Hematopoietic multipotent progenitor cell treated with erythropoietin and hydrocortisone succinate and interleukin-3 and kit ligand, for 17 days (in vitro differentiated cells): ENCODE measurements at places on chromosomes 3 and 15.

DNA sequence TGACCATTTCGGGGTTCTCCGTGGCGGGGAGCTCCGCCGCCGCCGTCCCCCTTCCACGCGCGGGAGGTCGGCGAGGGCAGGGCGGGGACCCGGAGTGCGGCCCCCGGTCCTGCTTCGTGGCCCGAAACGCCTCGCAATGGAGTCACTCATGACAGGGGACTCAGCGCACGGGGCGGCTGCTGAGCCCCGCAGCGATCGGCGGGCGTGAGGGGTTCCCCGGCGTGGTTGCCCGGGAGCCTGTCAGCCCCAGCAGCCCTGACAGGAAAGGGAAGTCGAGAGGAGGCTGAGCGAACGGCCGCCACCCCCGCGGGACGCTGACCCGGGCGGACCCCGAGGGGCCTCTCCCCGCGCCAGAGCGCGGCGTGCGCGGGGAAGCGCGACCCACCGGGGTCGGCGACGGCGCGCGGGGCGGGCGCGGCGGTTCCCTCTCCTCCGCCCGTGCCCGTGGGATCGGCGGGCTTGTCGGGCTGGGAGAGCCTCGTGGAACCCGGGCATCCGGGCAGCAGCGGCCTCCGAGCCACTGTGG is 564 bp upstream of the PIGZ start:
- DNase-seq: peak; percentile 7

DNA sequence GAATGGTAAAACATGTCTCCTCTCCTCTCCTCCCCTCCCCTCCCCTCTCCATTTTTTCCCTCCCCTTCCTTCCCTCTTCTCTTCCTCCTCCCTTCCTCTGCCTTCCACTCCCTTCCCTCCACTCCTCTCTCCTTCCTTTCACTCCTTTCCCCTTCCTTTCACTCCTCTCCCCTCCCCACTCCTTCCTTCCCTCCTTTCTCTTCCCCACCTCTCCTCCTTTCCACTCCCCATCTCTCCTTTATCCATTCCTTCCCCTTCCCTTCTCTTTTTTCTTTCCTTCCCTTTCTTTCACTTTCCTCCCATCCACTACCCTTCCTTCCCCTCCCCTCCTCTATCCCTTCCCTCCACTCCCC is 621.9 kb downstream of the AGBL1 start:
- DNase-seq: no peak

- DNase-seq: no peak
These were observed 484 bp upstream of the C3orf52 start for GRCh38 chr3:112085735-112086075.

DNA sequence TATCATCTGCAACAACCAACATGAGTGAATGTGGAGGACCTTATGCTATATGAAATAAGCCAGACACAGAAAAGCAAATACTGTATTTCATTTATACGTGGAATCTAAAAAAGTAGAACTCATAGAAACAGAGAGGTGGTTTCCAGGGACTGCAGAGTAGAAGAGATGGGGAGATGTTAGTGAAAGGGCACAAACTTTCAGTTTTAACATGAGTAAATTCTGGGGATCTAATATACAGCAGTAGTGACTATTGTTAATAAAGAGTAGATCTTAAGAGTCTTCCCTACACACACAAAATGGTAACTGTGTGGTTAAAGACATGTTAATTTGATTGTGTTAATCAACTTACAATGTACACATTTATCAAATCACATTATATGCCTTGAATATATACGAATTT is 20.9 kb upstream of the MELTF start:
- no peak for DNase-seq

- DNase-seq: no peak
These were observed 282.3 kb downstream of the SLC9A9 start for GRCh38 chr3:143565951-143566350.

DNA sequence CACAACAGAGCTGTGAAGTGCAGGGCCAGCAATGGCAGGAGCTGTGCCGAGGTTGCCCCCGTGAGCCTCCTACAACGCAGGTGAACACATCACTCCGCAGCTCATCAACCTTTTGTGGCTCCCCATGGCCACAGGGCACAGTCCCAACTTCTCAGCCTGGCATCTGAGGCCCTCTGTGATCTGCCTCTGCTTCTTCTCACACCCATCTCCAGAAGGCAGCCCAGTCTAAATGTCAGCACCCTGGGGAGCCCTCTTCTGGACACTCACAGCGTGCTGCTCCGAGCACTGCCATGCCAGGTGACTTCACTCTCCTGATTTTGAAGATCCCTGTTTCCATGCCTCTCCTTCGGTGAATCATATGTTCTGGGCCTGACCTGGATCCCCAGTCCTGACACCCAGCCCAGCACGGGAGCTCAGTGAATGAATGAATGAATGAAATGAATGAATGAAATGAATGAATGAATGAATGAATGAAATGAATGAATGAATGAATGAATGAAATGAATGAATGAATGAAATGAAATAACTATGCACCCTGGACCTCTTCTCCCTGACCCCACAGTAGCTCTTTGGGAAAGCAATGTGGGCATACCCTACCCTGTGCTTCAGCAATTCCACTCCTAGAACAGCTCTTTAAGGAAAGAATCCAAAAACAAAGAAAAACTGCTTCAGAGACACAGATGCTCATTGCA is 17.9 kb upstream of the SKIC8 start:
- peak; percentile 60 for DNase-seq

GRCh38 chr3:46416811-46417510 is 9.9 kb downstream of the CCRL2 start:
- DNase-seq: no peak

- DNase-seq: no peak
These were observed 515 bp downstream of the EPHA6 start for GRCh38 chr3:96814651-96815567.

GRCh38 chr3:42351207-42351606 is 59.2 kb downstream of the LYZL4 start:
- no peak for DNase-seq

GRCh38 chr3:22569570-22569969 is 633.6 kb upstream of the UBE2E2 start:
- DNase-seq: no peak

GRCh38 chr3:72095521-72095920 is 310.6 kb upstream of the PROK2 start:
- no peak for DNase-seq

DNA sequence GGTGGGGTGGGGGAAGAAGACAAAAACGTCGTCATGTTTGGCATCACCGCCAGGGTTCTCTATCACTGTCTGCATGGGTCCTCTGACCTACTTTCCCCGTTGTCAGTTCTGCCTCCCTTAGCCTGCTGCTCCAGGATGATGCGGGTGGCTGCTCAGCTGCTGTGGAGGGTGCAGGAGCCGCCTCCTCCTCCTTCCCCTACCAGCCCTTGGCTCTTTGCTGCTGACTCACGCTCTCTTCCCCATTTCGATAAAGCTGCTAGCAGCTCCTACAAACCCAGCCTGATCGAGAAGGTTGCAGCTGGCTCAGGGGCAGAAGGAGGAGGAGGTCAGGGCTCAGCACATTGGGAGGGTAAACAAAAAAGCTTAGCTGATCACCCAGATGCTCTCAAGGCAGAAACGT is 49.5 kb upstream of the SEC13 start:
- peak; percentile 30 for DNase-seq

GRCh38 chr3:86634361-86634760 is 356.6 kb downstream of the VGLL3 start:
- no peak for DNase-seq

GRCh38 chr15:76994001-76994400 is 925 bp upstream of the PSTPIP1 start:
- DNase-seq: no peak

DNA sequence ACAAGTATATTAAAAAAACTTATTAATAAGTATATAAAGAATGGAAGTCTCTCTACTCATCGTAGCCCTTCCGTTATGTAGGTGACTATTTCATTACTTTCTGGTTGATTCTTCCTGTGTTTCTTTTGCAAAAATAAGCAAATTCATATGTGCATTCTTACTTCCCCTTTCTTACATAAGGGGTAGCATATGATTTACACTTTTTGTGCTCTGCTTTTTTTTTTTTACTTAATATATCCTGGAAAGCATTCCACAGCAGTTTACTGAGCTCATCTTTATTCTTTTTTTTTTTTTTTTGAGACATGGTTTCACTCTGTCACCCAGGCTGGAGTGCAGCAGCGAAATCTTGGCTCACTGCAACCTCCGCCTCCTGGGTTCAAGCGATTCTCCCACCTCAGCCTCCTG is 12.9 kb downstream of the SCAMP5 start:
- no peak for DNase-seq

GRCh38 chr15:89769366-89769765 is 6.8 kb upstream of the MESP2 start:
- no peak for DNase-seq

DNA sequence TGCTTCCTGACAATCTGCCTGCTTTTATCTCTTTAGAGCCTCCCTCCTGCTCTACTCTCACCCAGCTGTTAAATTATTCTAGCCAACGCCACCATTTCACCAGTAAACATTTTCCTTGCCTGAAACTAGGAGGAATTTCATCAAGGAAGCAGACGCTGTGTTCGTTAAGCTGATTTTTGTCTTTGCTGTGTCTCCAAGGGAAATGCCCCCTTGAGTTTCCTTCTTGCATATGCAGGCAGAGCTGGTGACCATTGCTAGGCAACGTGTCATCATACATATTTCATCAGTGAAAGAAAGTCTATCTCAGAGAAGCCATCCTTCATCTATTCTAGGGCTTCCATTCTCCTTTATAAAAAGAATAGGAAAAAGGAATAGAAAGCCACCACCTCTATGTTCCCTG is 87.0 kb upstream of the ST8SIA2 start:
- DNase-seq: no peak

DNA sequence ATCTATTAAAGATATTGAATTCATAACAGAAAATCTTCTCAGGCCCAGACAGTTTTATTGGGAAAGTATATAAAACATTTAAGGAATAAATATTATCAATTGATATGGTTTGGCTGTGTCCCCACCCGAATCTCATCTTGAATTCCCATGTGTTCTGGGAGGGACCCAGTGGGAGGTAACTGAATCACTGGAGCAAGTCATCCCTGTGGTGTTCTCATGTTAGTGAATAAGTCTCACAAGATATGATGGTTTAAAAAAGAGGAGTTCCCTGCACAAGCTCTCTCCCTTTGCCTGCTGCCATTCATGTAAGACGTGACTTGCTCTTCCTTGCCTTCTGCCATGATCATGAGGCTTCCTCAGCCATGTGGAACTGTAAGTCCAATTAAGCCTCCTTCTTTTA is 160.5 kb downstream of the ANO10 start:
- DNase-seq: no peak

GRCh38 chr3:184305577-184305976 is 6.5 kb downstream of the PSMD2 start:
- DNase-seq: peak; percentile 74

DNA sequence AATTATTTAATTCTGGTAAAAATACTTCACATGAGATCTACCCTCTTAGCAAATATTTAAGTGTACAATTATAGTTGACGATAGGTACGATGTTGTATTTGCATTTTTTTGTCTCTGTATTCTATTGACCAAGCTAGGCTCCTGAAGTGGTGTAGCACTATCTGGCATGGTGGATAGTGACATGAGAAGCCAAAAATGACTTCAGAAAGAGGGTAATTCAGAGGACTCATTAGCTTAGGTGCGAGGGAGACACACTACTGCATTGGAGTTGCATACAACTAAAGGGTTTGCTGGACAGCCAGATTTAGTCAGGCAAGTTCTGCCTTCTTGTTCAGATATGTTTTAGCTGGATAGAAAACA is 50.6 kb downstream of the KBTBD8 start:
- no peak for DNase-seq

DNA sequence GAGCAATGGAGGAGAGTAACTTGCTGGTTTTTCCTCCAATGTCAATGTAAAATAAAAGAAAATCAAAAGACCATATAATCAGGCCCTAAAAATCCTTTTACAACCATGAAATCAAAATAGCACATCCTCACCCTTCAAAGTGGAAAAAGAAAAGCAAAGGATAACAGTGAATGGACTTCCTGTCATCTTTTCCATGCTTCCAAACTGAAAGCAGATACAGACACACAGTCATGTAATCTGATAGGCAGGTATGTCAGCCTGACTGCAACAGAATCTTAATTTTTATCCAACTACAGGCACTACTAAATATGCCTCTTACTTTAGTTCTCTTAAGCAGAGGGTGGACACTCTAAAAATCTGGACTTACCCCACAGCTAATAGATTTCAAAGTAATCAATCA is 27.8 kb upstream of the IGDCC4 start:
- no peak for DNase-seq

GRCh38 chr15:98421419-98422129 is 226.8 kb upstream of the IGF1R start:
- DNase-seq: peak; percentile 45

- no peak for DNase-seq
These were observed 10.8 kb downstream of the ZWILCH start for GRCh38 chr15:66515901-66516322.

GRCh38 chr3:11146773-11147660 is 7.3 kb upstream of the HRH1 start:
- DNase-seq: no peak

- no peak for DNase-seq
These were observed 3.9 kb upstream of the DNASE1L3 start for GRCh38 chr3:58214484-58215316.

DNA sequence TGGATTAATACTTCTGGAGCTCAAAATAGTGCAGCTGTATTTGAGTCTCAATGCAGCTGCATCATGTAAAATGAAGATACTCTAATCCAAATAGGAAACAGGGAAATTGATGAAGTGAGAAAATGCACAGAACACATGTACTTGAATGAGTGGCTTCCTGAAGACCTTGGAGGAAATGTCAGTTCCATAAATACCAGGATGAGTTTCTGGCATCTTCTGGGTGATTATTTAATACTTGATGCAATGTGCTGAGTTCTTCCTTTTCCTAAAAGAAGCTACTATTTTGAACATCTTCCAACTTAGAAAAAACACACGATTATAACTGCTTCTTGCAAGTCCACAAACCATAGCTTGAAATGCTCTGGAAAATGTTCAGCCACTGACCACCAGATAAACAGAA is 162.8 kb downstream of the SLC9A9 start:
- DNase-seq: no peak

DNA sequence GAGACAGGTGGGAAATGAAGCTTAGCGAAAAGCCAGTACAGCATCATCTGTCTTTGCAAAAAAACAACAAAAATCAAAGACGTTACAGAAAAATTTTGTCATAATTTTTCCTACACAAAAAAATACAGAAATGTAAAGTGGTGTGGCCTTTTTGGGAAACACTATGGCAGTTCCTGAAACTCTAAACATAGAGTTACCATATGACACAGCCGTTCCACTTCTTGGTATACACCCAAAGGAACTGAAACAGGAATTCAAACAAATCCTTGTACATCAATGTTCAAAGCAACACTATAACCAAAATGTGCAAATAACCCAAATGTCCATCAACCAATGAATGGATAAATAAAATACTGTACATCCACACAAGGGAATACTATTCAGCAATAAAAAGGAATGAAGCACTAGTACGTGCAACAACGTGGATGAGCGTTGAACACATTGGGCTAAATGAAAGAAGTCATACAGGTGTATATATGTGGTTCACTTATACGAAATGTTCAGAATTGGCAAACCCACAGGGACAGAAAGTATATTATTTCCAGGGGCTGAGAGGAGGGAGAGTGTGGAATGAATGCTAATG is 46.8 kb downstream of the GLB1 start:
- no peak for DNase-seq

- DNase-seq: no peak
These were observed 13.3 kb downstream of the MYD88 start for GRCh38 chr3:38151667-38152265.

GRCh38 chr15:39948817-39949216 is 14.9 kb downstream of the EIF2AK4 start:
- no peak for DNase-seq
